ENCODE measurements at places on chromosomes 4 and X.
A peak's percentile ranks its signal among the peaks of the same experiment; 100 is the strongest.

DNA sequence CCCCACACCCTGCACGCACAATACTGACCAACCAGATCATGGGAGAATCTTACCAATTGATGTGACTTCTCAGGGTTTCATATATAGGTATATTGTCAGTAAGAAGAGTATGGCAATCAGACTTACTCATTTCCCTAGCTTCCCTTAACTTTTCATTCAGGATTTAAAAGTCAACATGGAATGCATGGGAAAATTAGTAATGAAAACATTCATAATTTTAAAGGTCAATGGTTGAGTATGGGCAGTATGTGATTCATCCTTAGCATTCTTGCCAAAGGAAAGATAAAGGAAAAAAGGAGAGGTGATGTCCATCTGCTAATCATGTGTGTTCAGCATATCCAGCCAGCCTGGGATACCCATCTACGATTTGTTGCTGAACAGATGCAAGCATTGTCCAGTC, 4.0 kb downstream of the DIPK2B start:
- DNase-seq, result no peak

DNA sequence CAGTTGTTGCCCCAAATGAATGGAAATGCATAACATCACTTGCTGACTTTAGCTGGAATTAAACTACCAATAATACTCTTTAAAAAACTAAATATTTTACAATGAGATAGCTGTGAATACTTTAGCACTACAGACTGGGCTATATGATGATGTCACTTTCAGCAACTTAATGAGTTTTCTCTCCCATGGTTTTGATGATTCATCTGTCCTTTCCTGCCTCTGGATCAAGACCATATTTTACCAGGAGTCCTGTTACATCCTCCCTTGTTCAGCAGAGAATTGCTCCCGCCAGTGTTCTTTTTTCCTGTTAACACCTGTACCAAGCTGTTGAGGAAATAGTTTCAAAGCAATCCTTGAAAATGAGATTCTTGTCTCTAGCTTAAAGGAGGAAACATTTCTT, 543.0 kb downstream of the SPRY1 start:
- DNase-seq, result peak; percentile 3

DNA sequence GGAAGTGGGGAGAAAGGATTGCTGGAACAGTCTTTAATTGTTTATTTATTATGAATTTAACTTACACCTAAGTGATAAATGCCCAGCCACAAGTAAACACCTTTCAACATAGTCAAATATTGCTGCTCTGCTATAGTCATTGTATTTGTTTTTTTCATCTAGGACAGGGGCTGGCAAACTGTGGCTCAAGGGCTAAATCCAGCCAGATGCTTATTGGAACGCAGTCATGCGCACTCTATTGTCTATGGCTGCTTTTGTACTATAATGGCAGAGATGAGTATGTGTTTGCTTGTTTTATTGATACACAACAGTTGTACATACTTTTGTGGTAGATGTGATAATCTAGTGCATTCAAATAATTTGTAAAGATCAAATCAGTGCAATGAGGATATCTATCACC, 95.3 kb downstream of the ZAR1 start:
- DNase-seq, result no peak

DNA sequence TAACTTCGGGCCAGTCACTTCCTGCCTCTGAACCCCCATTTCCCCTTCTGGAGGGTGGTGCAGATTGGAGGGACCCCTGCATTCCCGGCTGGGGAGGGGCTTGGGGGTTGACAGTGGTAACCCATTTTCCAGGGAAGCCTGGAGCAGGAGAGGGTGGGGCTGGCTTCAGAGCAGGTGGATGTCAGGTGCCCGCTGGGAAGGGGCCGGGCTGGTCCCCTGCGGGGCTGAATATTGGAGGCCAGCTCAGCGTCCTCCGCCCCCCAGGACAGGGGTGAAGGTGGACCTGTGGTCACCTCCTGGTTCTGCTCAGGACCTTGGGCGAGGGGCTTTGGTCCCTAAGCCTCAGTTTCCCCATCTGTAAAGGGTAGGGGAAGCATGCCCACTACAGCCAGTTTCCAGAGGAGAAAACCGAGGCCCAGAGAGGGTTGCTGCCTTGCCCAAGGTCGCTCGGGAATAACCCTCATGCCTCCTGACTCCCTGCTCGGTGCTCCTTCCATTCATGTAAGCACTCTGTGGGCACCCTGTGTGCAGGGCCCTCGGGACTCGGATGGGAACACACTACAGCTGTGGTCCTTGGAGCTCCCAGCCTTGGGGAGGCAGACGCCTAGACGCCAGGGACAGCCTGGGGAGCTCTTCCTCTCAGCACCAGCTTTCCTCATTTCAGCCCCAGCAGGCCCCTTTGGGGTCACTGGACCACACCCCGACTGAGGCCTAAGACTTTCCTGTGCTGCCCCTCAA, 683 bp downstream of the MAN2B2 start:
- DNase-seq, result no peak

- peak; percentile 12 for DNase-seq
These were observed 246.2 kb downstream of the SCFD2 start for GRCh38 chr4:53119680-53120079.

DNA sequence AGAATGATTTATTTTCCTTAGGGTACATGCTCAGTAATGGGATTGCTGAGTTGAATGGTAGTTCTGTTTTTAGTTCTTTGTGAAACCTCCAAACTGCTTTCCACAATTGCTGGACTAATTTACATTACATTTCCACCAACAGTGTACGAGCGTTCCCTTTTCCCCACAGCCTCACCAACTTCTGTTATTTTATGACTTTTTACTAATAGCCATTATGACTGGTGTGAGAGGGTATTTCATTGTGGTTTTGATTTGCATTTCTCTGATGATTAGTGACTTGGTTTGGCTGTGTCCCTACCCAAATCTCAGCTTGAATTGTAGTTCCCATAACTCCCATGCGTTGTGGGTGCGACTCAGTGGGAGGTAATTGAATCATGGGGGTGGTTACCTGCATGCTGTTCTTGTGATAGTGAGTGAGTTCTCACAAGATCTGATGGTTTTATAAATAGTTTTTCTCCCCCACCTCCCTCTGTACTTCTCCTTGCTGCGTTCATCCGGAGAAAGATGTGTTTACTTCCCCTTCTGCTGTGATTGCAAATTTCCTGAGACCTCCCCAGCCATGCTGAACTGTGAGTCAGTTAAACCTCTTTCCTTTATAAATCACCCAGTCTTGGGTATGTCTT, 95.1 kb downstream of the GBA3 start:
- DNase-seq, result no peak

Data from Caki2 (cell line).